ENCODE measurements at places on chromosomes 5 and 9.

GRCh38 chr5:101482931-101483330 lies 579.8 kb upstream of the ST8SIA4 start:
- DNase-seq = no peak
- no peaks in the 10 kb centered on the region for H3K4me1 ChIP-seq
- no peaks in the 10 kb centered on the region for H3K27me3 ChIP-seq
- H3K36me3 ChIP-seq = no peaks in the 10 kb centered on the region

GRCh38 chr5:57896576-57896975 lies 414.0 kb upstream of the ACTBL2 start:
- no peak overlapping the region for H3K4me3 ChIP-seq
- H3K36me3 ChIP-seq = no peaks in the 10 kb centered on the region
- H3K27ac ChIP-seq = no peak overlapping the region
- peaks cover 4% of the 10 kb centered on the region for H3K4me1 ChIP-seq
- H3K27me3 ChIP-seq = no peaks in the 10 kb centered on the region

- no peak overlapping the region for H3K4me3 ChIP-seq
- peaks cover 33% of the 10 kb centered on the region for H3K4me1 ChIP-seq
- peaks cover 5% of the 10 kb centered on the region for H3K36me3 ChIP-seq
- H3K27ac ChIP-seq = no peak overlapping the region
- DNase-seq = no peak
Observed at GRCh38 chr5:160272264-160272663, 40.1 kb downstream of the CCNJL start.

DNA sequence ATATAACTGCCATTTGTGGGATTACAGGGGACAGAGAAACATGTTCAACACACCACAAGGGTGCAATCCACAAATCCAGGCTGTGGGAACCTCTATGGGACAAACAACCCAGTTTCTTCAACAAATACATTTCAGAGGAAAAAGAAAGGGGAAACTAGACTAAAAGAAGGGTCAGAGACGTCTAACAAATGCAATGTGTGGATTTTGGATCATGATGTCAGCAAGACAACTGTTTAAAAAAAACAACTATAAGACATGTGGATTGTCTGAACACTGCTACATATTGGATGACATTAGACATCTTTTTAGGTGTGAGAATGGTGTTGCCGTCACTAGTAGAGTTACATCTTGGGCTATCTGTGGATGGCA lies 3.9 kb upstream of the RALGDS start:
- no peaks in the 10 kb centered on the region for H3K36me3 ChIP-seq
- no peaks in the 10 kb centered on the region for H3K27me3 ChIP-seq
- DNase-seq = no peak

- H3K4me3 ChIP-seq = no peak overlapping the region
- DNase-seq = no peak
- no peaks in the 10 kb centered on the region for H3K36me3 ChIP-seq
- no peaks in the 10 kb centered on the region for H3K4me1 ChIP-seq
- H3K27ac ChIP-seq = no peak overlapping the region
Observed at GRCh38 chr5:151886546-151887275, 37.9 kb downstream of the GLRA1 start.

GRCh38 chr5:175621971-175622370 lies 35.9 kb upstream of the HRH2 start:
- no peak overlapping the region for H3K27ac ChIP-seq
- no peak for DNase-seq
- no peaks in the 10 kb centered on the region for H3K27me3 ChIP-seq
- no peaks in the 10 kb centered on the region for H3K4me1 ChIP-seq

- no peak for DNase-seq
- H3K27ac ChIP-seq = no peak overlapping the region
- H3K4me3 ChIP-seq = no peak overlapping the region
- H3K36me3 ChIP-seq = no peaks in the 10 kb centered on the region
Observed at GRCh38 chr9:24051587-24051986, 225.5 kb upstream of the ELAVL2 start.

GRCh38 chr5:126525630-126526245 lies 69.3 kb downstream of the ALDH7A1 start:
- H3K36me3 ChIP-seq = no peaks in the 10 kb centered on the region
- H3K4me3 ChIP-seq = no peak overlapping the region
- H3K27ac ChIP-seq = peak overlapping the region; percentile 83

DNA sequence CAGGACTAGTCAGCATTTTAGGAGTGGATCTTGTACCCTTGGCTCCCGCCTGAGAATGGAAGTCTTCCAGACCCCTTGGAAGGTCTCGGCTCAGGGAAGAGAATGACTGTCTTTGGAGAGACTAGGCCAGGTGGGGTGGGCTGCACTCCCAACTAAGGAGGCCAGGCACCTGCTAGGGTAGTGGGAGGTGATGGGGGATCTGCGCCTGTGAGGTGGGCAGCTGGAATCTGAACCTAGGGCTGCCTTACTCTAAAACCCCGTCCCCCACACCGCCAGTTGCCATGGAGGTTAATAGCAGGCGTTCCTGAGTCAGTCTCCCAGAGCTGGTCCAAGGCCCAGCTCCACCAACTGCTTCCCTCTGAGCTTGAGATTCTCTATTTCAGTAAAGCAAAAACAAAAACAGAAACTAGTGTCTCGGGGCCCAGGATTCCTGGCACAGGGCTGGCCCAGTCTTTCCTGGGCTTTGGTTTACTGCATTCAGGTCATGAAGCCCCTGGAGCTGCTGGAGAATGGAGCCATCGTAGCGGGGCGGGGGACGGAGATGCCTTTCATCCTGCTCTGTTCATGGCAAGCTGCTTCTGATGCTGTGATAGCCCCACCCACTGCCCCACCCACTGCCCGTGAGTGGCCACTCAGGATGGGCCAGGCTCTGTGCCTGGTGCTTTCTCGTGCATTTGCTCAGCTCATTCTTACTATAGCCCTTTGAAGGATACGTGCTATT lies 57.5 kb downstream of the DAB2IP start:
- peaks cover 47% of the 10 kb centered on the region for H3K4me1 ChIP-seq
- no peaks in the 10 kb centered on the region for H3K27me3 ChIP-seq
- H3K36me3 ChIP-seq = no peaks in the 10 kb centered on the region
- no peak overlapping the region for H3K4me3 ChIP-seq

DNA sequence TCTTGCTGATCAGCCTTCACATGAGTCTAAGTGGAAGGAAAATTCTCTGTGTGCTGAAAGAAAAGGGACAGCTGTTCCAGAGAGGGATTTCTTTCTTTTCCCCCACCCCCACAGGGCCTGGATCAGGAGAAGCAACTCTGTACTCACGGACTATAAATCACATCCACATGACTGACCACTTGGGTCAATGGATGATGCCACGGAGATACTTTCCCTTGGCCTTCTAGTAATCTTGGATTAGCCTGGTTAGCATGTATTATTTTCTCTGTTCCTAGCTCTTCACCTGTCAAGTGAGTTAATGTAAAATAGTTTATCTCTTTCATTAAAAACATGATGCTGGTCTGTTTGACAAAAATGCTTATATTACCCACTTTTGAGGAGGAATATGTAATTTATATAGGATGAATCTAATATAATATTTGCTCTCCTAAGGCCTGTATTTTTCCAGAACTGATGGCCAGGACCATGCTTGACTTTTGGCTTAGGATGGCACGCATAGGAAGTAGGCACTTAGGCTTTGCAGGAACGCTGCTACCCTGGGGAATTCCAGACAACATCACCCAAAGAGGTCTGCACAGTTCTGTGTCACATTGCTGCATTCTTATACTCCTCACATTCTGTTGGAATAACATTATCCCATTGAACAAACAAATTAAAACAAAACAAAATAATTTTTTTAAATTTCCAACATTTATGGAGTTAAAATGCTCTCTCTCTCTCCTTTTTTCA lies 892.1 kb downstream of the TLE1 start:
- H3K27me3 ChIP-seq = no peaks in the 10 kb centered on the region
- no peaks in the 10 kb centered on the region for H3K4me1 ChIP-seq
- no peaks in the 10 kb centered on the region for H3K36me3 ChIP-seq
- no peak overlapping the region for H3K27ac ChIP-seq

DNA sequence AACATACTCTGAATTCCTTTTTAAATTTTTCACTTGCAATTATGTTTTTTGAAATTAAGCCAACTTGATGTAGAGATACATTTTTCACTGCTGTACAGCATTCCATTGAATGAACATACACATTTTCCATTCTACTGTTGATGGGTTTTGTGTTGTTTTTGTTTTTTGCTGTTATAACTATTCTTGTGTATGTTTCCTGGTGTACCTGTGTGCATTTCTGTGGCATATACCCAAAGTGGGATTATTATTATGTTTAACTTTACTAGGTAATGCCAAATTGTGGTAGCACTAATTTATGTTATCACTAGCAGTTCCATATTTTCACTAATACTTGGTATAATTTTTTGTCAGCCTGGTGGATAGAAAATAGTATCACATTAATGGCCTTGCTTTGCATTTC lies 2.7 kb downstream of the RFESD start:
- no peaks in the 10 kb centered on the region for H3K36me3 ChIP-seq
- H3K27ac ChIP-seq = no peak overlapping the region
- no peaks in the 10 kb centered on the region for H3K27me3 ChIP-seq
- no peak for DNase-seq
- H3K4me1 ChIP-seq = no peaks in the 10 kb centered on the region

GRCh38 chr5:60668686-60669304 lies 31.2 kb downstream of the DEPDC1B start:
- DNase-seq = no peak
- no peaks in the 10 kb centered on the region for H3K4me1 ChIP-seq
- H3K27ac ChIP-seq = no peak overlapping the region
- no peak overlapping the region for H3K4me3 ChIP-seq
- H3K27me3 ChIP-seq = no peaks in the 10 kb centered on the region
- H3K36me3 ChIP-seq = no peaks in the 10 kb centered on the region

DNA sequence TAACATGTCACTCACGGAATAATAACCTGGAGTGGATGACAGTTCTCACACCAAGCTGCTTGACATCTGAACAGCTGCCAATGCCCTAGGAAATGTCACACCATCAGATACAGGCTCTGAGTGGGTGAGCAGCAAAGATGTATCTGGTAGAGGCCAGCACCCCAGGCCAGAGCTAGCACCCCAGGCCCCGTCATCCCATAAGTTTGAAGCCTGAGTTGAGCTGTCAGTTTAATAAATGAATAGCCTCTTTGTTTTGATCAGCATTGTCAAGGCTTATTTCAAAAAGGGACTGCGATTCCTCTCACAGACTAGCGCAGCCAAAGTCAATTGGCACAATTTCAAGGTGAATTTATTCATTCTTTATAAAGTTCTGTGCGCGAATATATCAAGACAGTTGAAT lies 1327.1 kb downstream of the MAT2B start:
- no peaks in the 10 kb centered on the region for H3K36me3 ChIP-seq
- DNase-seq = no peak
- H3K4me3 ChIP-seq = no peak overlapping the region
- no peak overlapping the region for H3K27ac ChIP-seq
- no peaks in the 10 kb centered on the region for H3K4me1 ChIP-seq

- DNase-seq = no peak
- H3K36me3 ChIP-seq = no peaks in the 10 kb centered on the region
- peaks cover 6% of the 10 kb centered on the region for H3K4me1 ChIP-seq
Observed at GRCh38 chr5:67770431-67771025, 445.0 kb upstream of the PIK3R1 start.

- no peaks in the 10 kb centered on the region for H3K4me1 ChIP-seq
- H3K4me3 ChIP-seq = no peak overlapping the region
- H3K36me3 ChIP-seq = no peaks in the 10 kb centered on the region
- DNase-seq = peak; percentile 85
- H3K27me3 ChIP-seq = no peaks in the 10 kb centered on the region
- H3K27ac ChIP-seq = peak overlapping the region; percentile 35
Observed at GRCh38 chr9:129473523-129474244, 147.2 kb downstream of the C9orf50 start.

DNA sequence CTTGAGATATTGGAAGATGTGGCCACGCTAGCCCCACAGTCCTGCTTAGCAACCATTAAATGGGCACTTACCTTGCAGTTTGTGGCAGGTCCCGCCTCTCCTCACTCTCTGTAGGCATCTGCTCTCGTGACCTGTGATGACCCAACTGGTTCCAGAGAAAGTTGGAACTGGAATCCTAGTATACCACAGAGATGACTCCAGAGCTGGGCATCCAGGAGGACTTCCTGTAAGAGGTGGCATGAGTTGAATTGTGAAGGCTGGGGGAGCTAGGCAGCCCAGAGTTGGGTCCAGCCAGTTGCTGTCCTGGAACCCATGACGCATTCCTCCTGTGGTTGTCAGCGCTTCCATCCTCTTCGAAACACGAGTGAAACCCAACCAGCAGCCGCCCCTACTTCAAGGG lies 1.6 kb upstream of the ADAMTS2 start:
- no peak overlapping the region for H3K4me3 ChIP-seq
- no peaks in the 10 kb centered on the region for H3K27me3 ChIP-seq
- no peaks in the 10 kb centered on the region for H3K36me3 ChIP-seq

DNA sequence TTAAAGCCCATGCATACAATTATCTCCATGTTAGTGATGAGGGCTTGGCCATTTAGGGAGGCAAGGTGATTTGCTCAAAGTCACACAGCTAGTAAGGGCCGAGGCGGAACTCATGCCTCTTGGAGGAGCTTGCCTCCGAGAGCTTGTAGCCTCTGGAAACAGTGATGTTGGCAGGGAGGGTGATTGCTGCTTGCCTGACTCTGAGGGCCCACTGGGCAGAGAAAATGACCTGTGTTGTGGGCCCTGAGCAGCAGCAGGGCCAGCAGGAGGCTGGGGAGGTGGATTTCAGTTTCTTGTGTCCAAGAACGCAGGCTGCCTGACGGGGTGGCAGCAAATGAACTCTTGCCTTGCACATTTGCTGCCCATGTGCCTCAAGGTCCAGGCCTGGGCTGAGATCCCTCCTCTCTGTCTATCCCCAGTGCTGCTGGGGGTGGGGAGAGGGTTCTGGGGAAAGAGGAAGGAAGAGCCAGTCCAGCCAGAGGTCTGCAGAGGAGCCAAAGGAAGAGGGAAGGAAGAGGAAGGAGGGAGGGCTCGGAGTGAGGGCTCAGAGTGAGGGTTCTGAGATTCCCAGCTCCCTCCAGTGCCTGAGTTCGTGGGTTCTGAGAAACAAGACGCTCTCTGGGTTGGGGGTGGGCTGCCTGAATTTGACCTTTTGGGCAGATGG lies 16.2 kb upstream of the PTGS1 start:
- H3K27ac ChIP-seq = no peak overlapping the region
- H3K4me3 ChIP-seq = no peak overlapping the region
- DNase-seq = no peak
- no peaks in the 10 kb centered on the region for H3K36me3 ChIP-seq
- no peaks in the 10 kb centered on the region for H3K4me1 ChIP-seq

- H3K4me1 ChIP-seq = no peaks in the 10 kb centered on the region
- H3K27me3 ChIP-seq = no peaks in the 10 kb centered on the region
- no peak for DNase-seq
- no peak overlapping the region for H3K4me3 ChIP-seq
- H3K36me3 ChIP-seq = no peaks in the 10 kb centered on the region
- H3K27ac ChIP-seq = no peak overlapping the region
Observed at GRCh38 chr9:10843151-10843550, 230.3 kb upstream of the PTPRD start.

DNA sequence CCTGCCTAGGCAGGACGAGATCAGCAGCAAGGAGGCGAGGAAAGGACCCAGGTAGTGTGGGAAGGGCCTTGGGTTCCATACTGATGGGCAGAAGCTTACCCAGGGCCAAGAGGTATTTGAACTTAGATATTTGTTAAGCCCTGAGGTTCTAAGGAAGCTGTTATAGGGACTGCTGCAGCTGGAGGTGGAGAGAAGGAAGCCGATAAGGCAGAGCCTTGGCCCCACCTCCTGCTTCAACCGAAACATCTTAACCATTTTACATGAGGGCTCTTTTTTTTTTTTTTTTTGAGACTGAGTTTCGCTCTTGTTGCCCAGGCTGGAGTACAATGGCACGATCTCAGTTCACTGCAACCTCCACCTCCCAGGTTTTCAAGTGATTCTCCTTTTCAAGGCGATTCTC lies 8.6 kb upstream of the AQP3 start:
- no peak overlapping the region for H3K27ac ChIP-seq
- H3K27me3 ChIP-seq = no peaks in the 10 kb centered on the region
- no peaks in the 10 kb centered on the region for H3K4me1 ChIP-seq
- DNase-seq = no peak
- no peak overlapping the region for H3K4me3 ChIP-seq
- H3K36me3 ChIP-seq = no peaks in the 10 kb centered on the region

Data from right atrium auricular region (tissue), 2 donors.